Ecto neural progenitor cell (in vitro differentiated cells): ENCODE measurements at places on chromosomes 2 and 18.

GRCh38 chr2:53877556-53877955 is 17.8 kb upstream of the GPR75 start:
- no peak for DNase-seq

DNA sequence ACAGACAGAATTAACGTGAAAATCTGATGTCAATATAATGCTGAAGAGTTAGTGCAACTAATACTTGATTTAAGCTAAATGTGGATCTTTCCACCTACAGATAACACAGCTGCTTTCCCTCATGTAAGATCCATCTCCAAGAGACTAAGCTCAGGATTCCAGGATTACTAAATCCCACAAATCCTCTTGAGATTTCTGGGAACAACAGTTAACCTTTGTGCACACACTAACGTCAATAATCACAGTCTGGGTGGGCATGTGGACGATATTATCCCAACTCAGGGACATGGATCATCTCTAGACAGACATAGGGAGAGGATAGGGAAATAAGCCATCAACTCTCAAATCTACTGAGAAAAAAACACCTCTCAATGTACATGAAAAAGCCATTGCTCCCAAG is 432.6 kb downstream of the SATB2 start:
- DNase-seq: no peak

DNA sequence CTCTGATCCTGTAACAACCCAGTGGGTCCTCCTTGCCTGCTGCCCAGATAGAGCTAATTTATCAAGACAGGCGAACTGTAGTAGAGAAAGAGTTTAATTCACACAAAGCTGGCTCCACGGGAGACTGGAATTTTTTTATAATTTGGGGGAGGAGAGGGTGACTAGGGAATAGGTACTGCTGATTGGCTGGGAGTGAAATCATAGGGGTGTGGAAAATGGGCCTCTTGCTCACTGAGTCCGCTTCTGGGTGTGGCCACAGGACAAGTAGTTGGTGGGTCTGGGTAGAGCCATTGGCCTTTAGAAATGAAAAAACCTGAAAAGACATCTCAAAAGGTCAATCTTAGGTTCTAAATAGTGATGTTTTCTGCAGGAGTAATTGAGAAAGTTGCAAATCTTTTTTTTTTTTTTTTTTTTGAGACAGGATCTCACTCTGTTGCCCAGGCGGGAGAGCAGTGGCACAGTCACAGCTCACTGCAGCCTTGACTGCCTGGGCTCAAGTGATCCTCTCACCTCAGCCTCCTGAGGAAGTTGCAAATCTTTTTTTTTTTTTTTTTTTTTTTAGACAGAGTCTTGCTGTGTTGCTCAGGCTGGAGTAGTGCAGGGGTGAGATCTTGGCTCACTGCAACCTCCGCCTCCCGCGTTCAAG is 14.4 kb upstream of the UGGT1 start:
- DNase-seq: no peak

- DNase-seq: no peak
Measured at GRCh38 chr2:61993422-61994024, 88.0 kb downstream of the COMMD1 start.

GRCh38 chr2:196594158-196594557 is 45.4 kb upstream of the CCDC150 start:
- no peak for DNase-seq

GRCh38 chr2:212970132-212970531 is 181.3 kb downstream of the IKZF2 start:
- DNase-seq: no peak

- DNase-seq: no peak
Measured at GRCh38 chr18:50869150-50869549, 9.8 kb upstream of the ME2 start.

DNA sequence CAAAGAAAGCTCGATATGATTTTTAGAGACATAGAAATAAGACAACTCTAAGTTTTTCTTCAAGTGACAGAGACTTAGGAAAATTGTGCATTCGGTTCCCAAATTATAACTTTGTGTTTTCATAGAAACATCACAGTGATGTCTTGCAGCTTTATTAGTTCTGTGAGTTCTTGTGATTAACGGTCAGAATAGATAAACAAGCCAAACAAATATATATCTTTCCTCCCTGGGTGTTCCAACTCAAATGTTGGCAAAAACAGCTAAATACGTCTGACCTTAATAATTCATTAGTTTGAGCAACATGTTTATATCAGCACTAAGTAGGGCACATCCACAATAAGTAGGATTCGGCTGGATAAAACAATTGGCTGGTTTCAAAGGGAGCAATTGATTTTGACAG is 47.6 kb downstream of the DTNA start:
- no peak for DNase-seq

GRCh38 chr2:42545023-42545721 is 23.3 kb upstream of the MTA3 start:
- no peak for DNase-seq

- DNase-seq: no peak
Measured at GRCh38 chr2:10186868-10187535, 64.5 kb downstream of the RRM2 start.

- DNase-seq: no peak
Measured at GRCh38 chr2:23446916-23447315, 61.9 kb downstream of the KLHL29 start.

DNA sequence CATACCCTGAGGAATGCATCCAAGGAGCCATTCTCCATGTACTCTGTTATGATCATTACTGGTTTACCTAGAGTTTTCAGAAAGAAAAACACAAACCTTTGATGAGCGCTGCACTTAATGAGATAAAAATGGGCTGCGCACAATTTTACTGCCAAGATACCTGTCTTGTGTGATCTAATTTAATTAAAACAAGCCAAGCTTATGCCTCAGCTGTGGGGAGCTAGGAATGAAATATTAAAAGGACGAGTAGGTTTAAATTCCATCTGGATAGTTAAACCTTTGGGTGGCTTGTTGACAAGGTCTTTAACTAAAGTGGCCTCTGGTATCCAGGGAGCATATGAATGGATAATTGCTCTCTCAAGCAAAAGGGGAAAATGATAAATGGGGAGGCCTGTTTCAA is 135.0 kb downstream of the EPHA4 start:
- DNase-seq: no peak

DNA sequence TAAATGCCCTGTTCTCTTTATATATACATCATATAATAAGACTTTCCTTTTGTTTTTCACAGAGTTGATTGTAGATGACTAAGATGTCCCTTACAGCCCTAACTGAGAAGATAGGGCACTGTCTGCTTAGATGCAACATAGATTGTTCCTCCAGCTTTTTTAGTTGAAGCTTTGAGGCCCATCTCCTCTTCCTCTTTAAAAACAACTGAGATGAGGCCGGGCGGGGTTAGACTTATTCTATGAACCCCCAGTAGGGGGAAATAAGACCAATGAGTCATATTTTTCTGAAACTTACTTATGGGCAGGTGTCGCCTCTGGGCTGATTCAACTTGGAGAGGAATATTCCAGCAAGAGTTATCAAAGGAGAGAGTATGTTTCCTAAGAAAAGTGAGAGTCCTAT is 84.6 kb downstream of the FBXO15 start:
- no peak for DNase-seq

- no peak for DNase-seq
Measured at GRCh38 chr2:107323946-107324565, 438.1 kb upstream of the ST6GAL2 start.

DNA sequence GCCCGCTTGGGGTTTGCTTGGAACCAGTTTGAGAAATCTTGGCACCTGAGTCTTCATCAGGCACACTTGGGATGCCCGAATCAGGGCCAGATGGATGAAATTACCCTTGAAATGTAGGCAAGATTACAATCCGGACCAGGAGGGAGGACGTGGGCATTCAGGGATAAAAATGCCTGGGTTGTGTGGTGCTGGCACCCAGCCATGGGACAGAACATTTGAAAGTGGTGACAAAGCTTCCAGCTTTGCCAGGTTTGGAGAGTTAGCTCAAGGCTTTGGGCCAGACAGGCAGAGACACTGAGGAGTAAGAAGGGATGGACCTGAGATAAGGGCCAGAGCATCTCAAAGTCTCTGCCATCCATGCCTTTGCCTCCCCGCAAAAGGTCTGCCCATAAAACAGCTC is 182.2 kb downstream of the TTC32 start:
- no peak for DNase-seq

- DNase-seq: no peak
Measured at GRCh38 chr2:218256612-218257350, 4.0 kb upstream of the GPBAR1 start.

- DNase-seq: no peak
Measured at GRCh38 chr2:145000376-145000775, 480.5 kb upstream of the ZEB2 start.

DNA sequence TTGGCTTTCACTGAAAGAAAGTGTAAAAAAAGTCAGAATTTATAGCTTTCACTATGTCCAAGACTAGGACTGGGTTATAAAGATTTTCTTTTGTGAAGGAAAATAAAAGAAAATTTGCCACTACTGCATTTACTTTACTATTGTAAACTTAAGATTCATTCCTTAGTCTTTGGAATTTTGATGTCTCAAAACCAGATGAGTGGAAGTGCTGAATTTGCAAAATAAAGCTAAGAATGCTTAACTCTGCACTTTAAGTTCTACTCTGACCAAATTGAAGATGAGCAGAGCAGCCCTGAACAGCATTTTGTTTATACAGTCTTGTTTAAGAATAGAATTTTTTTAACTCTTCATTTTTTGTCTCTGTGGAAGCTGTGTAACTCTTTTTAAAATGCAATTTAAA is 102.4 kb downstream of the ICA1L start:
- no peak for DNase-seq

GRCh38 chr2:43906448-43907109 is 67.8 kb downstream of the ABCG8 start:
- DNase-seq: no peak

GRCh38 chr18:66916834-66917233 is 312.9 kb upstream of the CDH19 start:
- no peak for DNase-seq

GRCh38 chr2:120448436-120448835 is 102.5 kb downstream of the INHBB start:
- no peak for DNase-seq

- DNase-seq: no peak
Measured at GRCh38 chr2:227783404-227784138, 30.1 kb upstream of the CCL20 start.

DNA sequence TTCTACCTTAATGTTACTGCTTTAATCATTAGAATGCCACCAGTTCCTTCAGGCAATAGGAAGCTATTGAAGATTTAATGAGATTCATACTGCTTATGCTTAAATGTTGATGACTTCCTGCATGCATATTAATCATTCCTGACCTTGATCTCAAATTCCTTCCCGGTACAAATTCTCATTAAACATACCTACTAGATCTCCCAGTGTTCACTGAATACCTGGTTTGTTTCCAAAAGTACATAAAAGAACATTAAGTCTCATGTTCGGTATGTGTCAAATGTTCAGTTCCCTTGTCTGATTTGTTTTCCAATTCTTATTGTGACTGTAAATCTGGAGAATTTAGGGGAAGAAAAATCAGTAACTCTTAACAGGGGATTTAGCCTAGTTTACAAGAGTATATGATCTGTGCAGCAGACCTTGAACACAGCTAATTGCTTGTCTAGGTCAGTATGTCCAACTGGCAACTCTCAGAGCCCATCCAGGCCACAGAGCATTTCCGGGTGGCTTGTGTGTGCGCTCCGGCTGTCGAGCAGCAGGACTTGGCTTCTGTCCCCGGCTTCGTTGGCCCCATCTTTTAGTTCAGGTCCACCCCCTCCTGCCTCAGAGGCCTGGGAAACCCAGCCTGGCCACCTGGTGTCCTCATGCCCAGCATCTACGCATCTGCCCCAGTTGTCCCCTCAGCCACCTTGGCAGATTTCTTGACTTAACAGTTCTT is 13.1 kb downstream of the METAP1D start:
- no peak for DNase-seq

DNA sequence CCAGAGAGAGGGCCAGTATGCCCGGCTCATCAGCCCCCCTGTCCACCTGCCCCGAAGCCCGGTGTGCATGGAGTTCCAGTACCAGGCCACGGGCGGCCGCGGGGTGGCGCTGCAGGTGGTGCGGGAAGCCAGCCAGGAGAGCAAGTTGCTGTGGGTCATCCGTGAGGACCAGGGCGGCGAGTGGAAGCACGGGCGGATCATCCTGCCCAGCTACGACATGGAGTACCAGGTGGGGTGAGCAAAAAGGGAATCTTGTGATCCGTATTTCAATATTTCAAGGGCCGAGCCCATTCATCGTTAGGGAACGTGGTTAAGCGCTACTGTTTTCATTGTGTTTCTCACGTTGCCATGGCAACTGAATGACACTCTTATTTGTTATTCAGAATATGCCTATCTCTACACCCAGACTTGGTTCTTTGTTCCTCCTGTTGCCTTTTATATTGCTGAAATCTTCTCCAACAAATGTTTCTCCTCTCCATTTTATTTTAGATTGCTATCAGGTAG is 81.5 kb downstream of the NRP2 start:
- peak; percentile 90 for DNase-seq

DNA sequence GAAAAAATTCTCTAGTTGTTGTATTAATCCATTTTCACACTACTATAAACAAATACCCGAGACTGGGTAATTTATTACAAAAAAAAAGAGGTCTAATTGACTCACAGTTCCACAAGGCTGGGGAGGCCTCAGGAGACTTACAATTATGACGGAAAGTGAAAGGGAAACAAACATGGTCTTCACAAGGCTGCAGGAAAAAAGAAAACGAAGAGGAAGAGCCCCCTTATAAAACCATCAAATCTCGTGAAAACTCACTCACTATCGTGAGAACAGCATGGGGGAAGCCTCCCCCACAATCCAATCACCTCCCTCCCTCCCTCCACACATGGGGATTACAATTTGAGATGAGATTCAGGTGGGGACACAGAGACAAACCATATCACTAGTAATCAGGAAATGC is 61.7 kb upstream of the SPTBN1 start:
- no peak for DNase-seq

DNA sequence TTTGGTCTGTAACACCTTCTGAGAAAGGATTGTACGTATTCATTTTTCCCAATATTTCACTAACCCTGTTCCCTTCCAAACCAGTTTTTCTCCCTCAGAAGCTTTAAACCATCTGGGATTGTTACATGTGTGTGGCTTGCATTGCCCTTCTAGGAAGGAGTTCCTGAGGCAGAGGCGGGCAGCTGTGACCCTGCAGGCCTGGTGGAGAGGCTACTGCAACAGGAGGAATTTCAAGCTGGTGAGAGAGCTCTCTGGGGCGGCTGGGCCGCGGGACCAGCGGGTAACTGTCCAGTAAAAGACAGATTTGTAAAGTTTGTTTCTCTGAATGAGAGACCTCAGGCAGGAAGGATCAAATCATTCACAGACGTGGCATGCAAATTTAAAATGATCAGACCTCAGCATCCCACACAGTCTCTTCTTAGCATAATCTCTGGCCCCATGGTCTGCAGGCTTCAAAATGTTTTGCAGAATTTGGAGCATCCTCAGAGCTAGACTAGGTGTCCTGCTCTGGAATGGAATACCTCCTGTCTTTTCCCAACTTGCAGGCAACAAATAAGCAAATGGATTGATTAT is 40.2 kb upstream of the GPR17 start:
- no peak for DNase-seq

GRCh38 chr2:219545295-219545942 is 1.6 kb downstream of the TMEM198 start:
- DNase-seq: no peak

- DNase-seq: no peak
Measured at GRCh38 chr2:223053484-223054192, 1.6 kb downstream of the KCNE4 start.

- no peak for DNase-seq
Measured at GRCh38 chr2:56483081-56483480, 299.3 kb downstream of the CCDC85A start.

- DNase-seq: no peak
Measured at GRCh38 chr2:205878999-205879762, 196.9 kb downstream of the NRP2 start.

GRCh38 chr2:16750175-16750924 is 84.7 kb upstream of the CYRIA start:
- no peak for DNase-seq
